GM23248 (cell line): ENCODE measurements at places on chromosomes 11 and 22. TPM values are rescaled to one million over a fixed set of nuclear protein-coding genes. Genes with fewer than 3 reads are reported as not detected.

DNA sequence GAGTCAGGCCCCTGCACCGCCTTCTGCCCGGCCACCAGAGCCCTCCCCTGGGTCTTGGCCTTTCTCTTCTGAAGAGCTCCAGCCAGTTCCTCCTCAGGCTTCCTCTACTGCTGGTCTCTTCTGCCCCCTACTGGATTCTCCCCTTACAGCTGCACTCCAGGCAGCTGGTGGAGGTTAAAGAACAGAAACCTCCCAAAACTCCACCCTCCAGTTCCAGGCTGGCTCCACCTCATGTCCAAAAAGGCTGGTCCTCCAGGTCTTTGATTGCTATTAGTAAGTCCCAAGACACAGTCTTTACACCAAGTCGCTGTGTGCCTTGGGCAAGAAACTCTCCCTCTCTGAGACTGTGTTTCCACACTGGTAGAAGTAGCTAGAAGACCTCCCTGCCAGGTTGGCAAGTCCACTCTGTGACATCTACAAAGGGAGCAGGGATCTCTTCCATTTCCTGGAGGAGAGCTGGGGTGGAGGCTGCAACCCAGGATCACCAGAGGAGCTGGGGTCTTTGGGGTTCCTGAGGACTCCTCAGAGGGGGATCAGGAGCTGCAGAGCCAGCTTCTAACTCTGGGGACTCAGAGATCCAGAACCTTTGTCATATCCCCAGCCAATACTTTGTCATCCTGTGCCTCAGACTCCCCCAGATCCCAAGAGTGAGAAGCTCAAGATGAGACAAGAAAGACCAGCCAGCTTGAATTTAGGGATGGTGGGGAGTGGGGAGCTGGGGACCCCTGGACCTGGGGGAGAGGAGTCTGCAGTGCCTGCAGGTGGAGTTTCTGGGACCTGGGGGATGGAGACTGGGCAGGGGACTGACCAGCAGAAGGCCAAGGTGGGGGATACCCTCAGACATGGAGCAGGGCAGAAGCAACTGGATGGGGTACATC is 3.4 kb upstream of the IGLL5 start:
- no peak overlapping the region for H3K4me3 ChIP-seq
- no peaks in the 10 kb centered on the region for H3K36me3 ChIP-seq
- H3K27me3 ChIP-seq: peaks cover 11% of the 10 kb centered on the region; the same call in 1 of the 2 replicates
- H3K4me1 ChIP-seq: no peaks in the 10 kb centered on the region
- no peak overlapping the region for H3K27ac ChIP-seq
- DNase-seq: peak; percentile 74

GRCh38 chr22:46815896-46816731 is 53.7 kb downstream of the TBC1D22A start:
- no peak overlapping the region for H3K4me3 ChIP-seq
- peak; percentile 71 for DNase-seq
- no peaks in the 10 kb centered on the region for H3K27me3 ChIP-seq
- H3K27ac ChIP-seq: peak overlapping the region; percentile 58

- no peaks in the 10 kb centered on the region for H3K27me3 ChIP-seq
- no peak overlapping the region for H3K4me3 ChIP-seq
- no peak overlapping the region for H3K27ac ChIP-seq
- no peaks in the 10 kb centered on the region for H3K36me3 ChIP-seq
Observed at GRCh38 chr11:42901084-42901483, 410.7 kb upstream of the API5 start.

DNA sequence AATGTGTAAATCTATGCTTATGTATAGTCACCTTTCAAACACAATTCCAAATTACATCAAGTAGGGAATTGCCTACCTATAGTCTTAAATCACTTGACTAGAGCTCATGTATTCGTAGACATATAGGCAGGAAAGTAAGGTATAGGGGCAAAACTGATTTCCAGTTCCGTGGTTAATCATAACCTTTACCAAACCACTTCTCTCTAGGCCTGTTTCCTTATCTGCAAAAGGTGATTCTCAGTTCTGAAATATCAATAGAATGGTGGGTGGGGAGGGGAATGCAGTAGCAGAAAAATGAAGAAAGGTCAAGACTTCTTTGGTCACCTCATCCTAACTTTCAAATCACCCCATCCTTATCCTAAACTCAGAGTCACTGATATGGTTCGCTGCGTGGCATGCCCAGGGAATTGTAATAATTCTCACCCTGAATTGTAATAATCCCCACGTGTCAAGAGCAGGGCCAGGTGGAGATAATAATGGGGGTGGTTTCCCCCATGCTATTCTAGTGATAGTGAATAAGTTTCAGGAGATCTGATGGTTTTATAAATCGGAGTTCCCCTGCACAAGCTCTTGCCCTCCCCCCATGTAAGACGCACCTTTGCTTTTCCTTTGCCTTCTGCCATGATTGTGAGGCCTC is 1.9 kb upstream of the ANO5 start:
- no peaks in the 10 kb centered on the region for H3K36me3 ChIP-seq
- H3K4me3 ChIP-seq: no peak overlapping the region
- H3K27me3 ChIP-seq: peaks cover 28% of the 10 kb centered on the region; the same call in 1 of the 2 replicates
- no peak overlapping the region for H3K27ac ChIP-seq

DNA sequence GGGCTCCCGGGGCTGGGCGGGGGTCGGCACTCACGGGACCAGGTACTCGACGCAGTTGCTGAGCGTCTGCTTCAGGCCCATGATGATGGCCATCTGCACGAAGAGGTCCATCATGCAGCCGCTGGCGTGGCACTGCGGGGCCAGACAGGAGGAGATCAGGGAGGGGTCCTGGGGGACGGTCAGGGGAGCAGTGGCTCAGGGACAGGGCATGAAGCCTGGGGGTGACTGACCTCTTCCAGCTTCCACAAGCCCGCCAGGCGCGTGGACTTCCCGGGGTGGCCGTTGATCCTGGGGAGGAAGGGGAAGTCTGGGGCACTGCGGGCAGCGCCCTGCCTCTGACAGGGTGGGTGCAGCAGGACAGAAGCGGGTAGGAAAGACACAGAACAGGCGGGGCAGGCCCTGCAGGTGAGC is 6.1 kb upstream of the SIGIRR start:
- no peak for DNase-seq
- H3K27me3 ChIP-seq: peaks cover 14% of the 10 kb centered on the region
- H3K4me3 ChIP-seq: no peak overlapping the region
- H3K4me1 ChIP-seq: no peaks in the 10 kb centered on the region
- H3K36me3 ChIP-seq: no peaks in the 10 kb centered on the region
- no peak overlapping the region for H3K27ac ChIP-seq

DNA sequence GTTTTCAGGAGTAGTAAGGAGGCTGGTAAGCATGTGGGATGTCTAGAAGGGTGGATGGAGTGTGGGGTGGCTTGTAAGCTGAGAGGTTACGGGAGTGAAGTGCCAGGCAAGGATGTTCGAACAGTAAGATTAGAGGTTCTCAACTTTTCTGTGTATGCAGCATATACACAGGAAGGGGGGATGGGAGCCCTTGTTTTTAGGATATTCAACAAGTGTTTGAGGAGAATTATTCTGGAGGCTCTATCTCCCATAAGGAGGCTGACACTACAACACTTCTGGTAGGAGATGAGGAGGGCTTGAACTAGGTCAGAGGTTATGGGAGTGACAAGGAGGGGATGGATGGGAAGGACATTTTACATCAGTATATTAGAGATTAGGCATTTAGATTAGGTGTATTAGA is 109.5 kb downstream of the TEAD1 start:
- H3K27me3 ChIP-seq: no peaks in the 10 kb centered on the region
- no peak overlapping the region for H3K4me3 ChIP-seq
- DNase-seq: no peak
- H3K36me3 ChIP-seq: peaks cover 16% of the 10 kb centered on the region
- H3K27ac ChIP-seq: no peak overlapping the region
- peaks cover 32% of the 10 kb centered on the region for H3K4me1 ChIP-seq

DNA sequence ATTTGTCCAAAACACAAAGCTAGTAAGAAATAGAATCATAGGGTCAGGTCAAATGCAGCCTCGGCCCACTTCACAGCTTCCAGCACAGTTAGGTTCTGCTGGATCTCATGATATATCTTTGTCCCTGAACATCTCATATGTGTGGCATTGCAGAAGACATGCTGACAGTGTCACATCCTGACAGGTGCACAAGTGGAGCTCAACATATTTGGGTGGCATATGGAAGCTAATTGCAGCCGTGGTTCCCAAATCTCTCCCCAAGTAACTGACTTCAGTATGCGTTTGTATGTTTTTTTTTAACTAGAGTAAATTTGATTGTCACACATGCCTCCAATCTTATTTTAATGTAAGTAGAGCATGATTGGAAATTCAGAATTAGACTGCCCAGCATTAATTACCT is 33.4 kb downstream of the NAV2 start:
- H3K4me3 ChIP-seq: no peak overlapping the region
- H3K27ac ChIP-seq: no peak overlapping the region
- H3K4me1 ChIP-seq: 0 out of 2 replicates have a peak, but pooled peaks cover 5% of the 10 kb centered on the region
- no peak for DNase-seq

DNA sequence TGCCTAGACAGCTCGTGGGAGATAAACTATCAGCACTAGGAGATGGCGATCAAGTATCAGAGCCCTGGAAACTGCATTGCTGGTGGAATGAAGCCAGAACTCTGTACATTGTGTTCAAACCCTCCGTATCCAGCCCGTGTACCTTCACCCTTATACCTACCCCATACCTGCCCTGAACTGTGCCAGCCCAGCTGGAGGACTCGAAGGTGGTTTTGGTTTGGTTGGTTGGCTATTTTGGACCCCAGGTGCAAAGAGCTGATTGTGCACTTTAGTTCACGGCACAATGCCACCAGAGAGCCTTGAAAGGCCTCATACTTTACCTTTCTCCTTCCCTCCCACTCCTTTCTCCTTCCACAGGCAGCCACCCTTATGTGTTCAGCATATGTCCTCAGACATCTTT is 16.0 kb downstream of the FAM83F start:
- DNase-seq: no peak
- H3K4me3 ChIP-seq: no peak overlapping the region
- no peaks in the 10 kb centered on the region for H3K4me1 ChIP-seq
- H3K36me3 ChIP-seq: no peaks in the 10 kb centered on the region
- H3K27ac ChIP-seq: no peak overlapping the region

DNA sequence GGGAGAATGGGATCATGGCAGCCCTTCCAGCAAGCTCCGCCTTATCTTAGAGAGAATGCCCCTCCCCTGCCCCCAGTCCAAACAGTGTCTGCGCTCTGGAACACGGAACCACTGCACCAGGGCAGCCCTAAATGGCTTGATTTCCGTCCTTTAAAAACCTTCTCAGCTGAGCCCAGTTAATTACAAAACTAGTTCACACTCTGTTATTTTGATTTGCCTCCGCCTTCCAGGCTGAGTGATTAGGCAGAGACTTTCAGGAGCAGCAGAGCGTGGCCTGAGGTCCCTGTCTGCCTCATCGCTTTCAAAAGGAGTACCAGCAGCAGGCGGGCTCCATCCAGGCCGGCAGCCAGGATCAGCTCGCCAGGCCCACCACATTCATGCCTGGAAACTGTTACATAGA is 313.0 kb downstream of the BRD1 start:
- no peaks in the 10 kb centered on the region for H3K27me3 ChIP-seq
- no peak overlapping the region for H3K4me3 ChIP-seq
- no peaks in the 10 kb centered on the region for H3K36me3 ChIP-seq
- no peak overlapping the region for H3K27ac ChIP-seq

GRCh38 chr11:64876229-64876750 is 2.1 kb downstream of the EHD1 start:
- peaks cover 16% of the 10 kb centered on the region for H3K4me1 ChIP-seq
- H3K27ac ChIP-seq: peak overlapping the region; percentile 66
- peak; percentile 43 for DNase-seq
- H3K4me3 ChIP-seq: peak overlapping the region; percentile 96

DNA sequence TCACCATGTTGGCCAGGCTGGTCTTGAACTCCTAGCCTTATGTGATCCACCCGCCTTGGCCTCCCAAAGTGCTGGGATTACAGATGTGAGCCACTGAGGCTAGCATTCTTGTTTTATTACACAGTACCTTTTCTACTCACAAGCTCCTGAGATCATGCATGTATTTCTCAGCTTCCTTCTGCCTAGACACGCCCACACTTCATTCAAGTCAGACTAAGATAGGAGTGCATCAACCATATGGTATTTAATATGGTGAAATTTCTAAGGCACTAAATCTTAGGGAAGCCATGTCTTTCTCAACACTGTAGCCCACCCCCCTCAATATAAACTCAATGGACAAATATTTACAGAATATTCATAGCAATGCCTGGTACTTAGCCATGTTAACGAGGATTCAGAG is 62.1 kb downstream of the SLC25A17 start:
- no peaks in the 10 kb centered on the region for H3K36me3 ChIP-seq
- peaks cover 9% of the 10 kb centered on the region; the same call in 1 of the 2 replicates for H3K4me1 ChIP-seq
- H3K4me3 ChIP-seq: no peak overlapping the region

The MMP12 gene
- polyA plus RNA-seq: 0.19 and 0.41 TPM in 2 replicates

The TRAF6 gene
- polyA plus RNA-seq: 7.9 and 8.6 TPM in 2 replicates

The OR9Q1 gene
- not detected in 2 replicates for polyA plus RNA-seq

The MYO7A gene
- polyA plus RNA-seq: not detected in 2 replicates

The GAL3ST1 gene
- polyA plus RNA-seq: not detected in 2 replicates

The PPME1 gene
- polyA plus RNA-seq: 62.1 and 63.5 TPM in 2 replicates

The MIOX gene
- 0.16 TPM in 1 of 2 replicates, not detected in the other for polyA plus RNA-seq

The MFRP gene
- polyA plus RNA-seq: not detected in 2 replicates

The C11orf65 gene
- polyA plus RNA-seq: 0.58 and 1.1 TPM in 2 replicates

The RBM14 gene
- 40.6 and 42.6 TPM in 2 replicates for polyA plus RNA-seq

The MS4A1 gene
- 0.13 and 0.20 TPM in 2 replicates for polyA plus RNA-seq
